ENCODE measurements at places on chromosomes 11 and 22.

GRCh38 chr22:30192427-30192826 lies 54.1 kb downstream of the LIF start:
- DNase-seq: peak; percentile 42

DNA sequence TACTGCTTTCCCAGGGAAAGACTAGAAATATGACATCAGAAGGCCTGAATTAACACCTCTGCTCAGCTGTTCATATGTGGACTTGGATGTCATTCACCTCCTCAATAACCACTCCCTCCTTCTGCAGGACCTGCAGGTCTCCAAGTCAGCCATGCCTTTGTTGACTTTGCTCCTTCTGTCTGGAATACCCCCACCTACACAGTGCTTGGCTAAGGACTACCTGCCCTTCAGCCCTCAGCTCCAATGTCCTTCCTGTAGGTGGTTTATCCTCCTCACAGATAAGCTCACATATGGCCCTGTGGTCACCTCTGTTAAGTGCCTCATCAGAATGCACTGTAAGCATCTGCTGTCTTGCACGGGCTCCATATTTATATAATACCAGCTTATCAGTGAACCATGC lies 26.4 kb upstream of the FAT3 start:
- DNase-seq: no peak

- DNase-seq: no peak
Measured at GRCh38 chr22:39428597-39429071, 28.2 kb upstream of the MGAT3 start.

GRCh38 chr11:100970283-100971164 lies 159.1 kb downstream of the PGR start:
- DNase-seq: no peak

DNA sequence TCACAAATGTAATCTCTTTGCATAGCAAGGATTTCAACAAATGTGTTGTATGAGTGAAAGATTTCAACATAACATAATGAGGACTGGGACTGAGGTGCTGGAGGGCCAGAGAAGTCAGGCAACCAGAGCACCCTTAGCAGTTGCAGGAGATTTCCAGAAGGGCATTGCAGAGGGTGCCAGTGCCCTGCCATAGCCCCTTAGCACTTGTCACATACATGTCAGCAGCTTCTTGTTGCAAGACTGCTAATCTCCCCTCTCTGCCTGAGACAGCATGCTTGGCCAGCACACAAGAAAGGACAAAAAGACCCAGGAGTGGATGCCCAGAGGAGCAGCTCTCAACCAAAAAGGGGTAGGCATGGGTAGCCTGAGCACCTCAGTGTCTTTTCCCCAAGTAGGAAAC lies 43.2 kb downstream of the BBOX1 start:
- DNase-seq: no peak

GRCh38 chr22:50737728-50738648 lies at the start of gene ACR:
Gene ACR, plus strand, starts transcription at chr22:50738204. Its CDS starts 32 bp downstream, at chr22:50738236.
- no peak for DNase-seq

DNA sequence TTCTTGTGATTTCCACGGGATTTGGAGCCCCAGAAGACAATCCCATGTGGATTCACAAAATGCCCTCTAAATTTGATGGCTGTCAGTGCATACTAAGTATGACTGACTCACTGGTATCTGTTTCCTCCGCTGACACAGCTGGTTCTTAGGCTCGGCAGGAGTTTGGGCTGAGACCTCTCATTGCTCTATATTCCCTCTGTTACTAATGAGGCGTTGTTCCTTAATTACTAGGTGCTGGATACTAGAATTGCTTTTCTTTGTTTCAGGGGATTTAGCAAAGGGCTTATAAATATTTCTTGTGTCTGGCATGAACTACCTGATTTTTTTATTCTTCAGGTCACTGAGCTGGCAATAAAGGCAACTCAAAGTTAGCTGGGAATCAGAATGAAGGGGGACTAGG lies 53.2 kb upstream of the EHF start:
- DNase-seq: no peak

DNA sequence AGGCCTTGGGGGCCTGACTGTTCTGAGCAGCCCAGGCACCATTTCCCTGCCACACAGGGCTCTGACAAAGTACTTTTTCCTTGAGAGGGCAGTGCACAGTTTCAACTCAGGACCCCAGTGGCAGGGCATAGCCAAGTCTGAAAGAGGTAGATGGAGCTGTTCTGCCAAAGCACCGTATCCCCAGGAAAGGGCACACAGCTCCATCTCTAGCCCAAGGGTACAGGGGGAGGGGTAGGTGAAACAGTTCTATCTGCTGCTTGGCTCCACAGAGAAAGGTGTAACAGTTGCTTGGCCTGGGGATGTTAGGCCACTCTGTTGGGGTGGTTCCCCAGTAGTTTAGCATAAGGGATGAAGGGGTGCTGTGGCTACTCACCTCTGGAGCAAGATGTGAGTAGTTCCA lies 47.8 kb downstream of the GDPD4 start:
- DNase-seq: no peak

- DNase-seq: no peak
Measured at GRCh38 chr22:50606165-50606945, 5.8 kb downstream of the MAPK8IP2 start.

- no peak for DNase-seq
Measured at GRCh38 chr11:128488471-128488870, 98.9 kb downstream of the ETS1 start.

DNA sequence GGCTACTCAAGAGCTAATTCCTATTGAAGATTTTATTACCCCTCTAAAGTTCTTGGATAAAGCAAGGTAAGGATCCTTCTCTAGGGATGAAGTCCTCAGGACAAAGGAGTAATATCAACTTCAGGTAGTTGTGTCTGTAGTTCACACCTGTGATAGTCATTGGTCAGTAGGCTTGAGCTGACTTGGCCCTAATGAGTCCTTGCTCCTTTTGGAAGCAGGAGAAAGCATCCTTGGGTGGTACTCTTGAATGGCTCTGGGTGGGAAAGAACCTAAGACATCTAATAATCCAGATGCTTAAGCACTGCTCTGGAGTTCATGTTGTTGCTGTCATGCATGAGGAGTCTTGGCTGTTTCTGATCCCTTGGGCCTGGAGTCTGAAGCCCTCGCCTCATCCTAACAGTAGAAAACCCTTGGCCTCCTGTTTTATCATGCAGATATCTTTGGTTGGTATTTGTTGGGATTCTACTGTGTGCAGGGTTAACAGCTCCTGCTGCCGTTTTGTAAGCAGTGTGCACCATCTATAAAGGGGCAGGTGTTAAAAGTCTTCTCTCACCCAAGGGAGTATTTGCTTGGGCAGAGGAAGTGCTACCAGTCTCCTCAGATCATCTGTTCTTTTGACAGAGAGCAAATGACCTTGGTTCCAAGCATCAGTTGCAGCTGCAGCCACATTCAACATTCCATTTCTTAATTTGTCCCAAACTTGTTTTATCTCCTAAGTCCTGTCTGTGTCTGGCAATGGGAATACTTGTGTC lies 2.7 kb downstream of the MRPL40 start:
- DNase-seq: peak; percentile 38

DNA sequence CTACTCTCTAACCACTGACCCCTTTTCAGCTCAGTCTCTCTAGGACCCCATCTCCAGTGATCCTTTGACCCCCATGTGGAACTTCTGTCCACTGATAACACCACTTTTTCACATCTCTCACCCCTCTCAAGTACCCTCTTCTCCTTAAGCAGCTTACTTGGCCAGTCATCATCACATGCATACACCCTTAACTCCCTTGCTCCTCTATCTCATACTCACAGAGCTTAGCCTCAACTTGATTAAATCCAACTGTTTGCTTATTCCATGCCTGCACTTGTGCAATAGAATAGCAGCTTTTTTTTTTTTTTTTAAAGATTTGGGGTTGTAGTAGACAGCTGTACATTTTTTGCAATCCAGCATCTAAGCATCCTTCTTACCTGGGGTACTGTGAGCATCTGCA lies 22.2 kb downstream of the AQP11 start:
- DNase-seq: no peak

- peak; percentile 71 for DNase-seq
Measured at GRCh38 chr11:122697636-122698167, 42.2 kb downstream of the UBASH3B start.

GRCh38 chr11:19730373-19730772 lies 17.7 kb downstream of the NAV2 start:
- no peak for DNase-seq

- DNase-seq: no peak
Measured at GRCh38 chr22:39967996-39968972, 8.1 kb downstream of the TMA7B start.

GRCh38 chr11:75996523-75997442 lies 181.8 kb downstream of the UVRAG start:
- DNase-seq: no peak

- no peak for DNase-seq
Measured at GRCh38 chr11:70768346-70769095, 370.2 kb downstream of the CTTN start.

DNA sequence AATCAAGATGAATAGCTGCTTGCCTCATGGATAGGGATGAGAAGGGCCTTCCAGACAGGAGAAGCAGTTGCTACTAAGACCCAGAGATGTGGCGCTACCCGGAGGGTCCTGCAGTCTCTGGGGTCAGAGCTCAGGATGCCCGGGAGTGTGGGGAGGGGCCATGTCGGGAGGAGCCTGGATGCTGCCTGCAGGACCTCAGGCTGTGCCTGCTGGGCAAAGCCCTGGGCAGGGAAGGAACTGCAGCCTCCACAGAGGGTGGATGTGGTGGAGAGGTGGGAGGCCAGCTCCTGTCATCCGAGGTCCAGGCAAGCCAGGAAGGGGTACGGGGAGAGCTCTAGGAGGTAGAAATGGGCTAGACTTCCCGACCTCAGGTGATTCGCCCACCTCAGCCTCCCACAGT lies 11.0 kb downstream of the PRR5 start:
- DNase-seq: no peak

- no peak for DNase-seq
Measured at GRCh38 chr22:29128891-29129807, 56.3 kb downstream of the KREMEN1 start.

DNA sequence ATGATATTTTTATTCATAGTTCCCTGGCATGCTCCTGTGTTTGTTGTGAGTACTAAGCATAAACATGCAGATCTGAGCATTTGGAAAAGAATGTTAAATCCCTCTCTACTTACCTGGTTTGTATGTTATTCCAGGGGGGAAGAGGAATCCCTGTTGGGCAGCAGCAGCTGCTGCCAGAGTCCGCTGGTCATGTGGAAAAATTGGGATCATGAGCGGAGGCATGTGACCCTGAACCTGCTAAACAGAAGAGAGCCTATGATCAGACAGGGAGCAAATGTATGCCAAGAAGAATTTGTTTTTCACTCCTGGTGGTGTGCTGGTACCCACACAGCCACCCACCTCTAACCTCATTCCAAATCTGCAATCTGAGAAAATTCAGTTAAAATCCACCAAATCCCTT lies 244.7 kb downstream of the SOX6 start:
- no peak for DNase-seq
